Activated T-cell treated with anti-CD3 and anti-CD28 coated beads for 48 hours (primary cell): ENCODE measurements at places on chromosomes 13 and 19.

GRCh38 chr13:112133499-112134390 lies 66.8 kb downstream of the SOX1 start:
- DNase-seq, result no peak

- no peak for DNase-seq
These were observed 6.8 kb downstream of the WDFY2 start for GRCh38 chr13:51590971-51591627.

DNA sequence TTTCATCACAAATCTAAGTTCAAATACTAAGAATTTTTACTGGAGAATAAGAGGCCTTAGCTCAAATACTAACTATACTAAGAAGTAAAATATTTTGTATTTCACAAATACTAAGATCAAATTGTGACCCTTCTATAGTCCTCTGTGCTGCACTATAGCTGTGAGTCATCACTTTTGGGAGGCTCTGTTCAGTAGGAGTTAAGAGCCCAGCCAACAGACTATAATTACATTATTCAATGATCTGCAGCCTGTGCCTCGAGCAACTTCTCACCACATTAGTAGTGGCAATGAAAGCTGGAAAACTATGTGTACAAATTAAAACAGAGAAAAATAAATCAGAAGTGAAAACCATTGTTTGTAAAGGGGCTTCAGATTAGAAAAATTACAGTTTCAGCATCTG lies 147.3 kb upstream of the GPC6 start:
- DNase-seq, result no peak

GRCh38 chr13:36850790-36851438 lies 31.9 kb downstream of the RFXAP start:
- no peak for DNase-seq

- no peak for DNase-seq
These were observed 539.0 kb downstream of the EFNB2 start for GRCh38 chr13:105996391-105997025.

GRCh38 chr13:25478186-25478585 lies 106.4 kb downstream of the ATP8A2 start:
- no peak for DNase-seq
